ENCODE measurements at places on chromosomes 1 and 21. TPM values are rescaled to one million over a fixed set of nuclear protein-coding genes. Genes with fewer than 3 reads are reported as not detected.

- no peak for DNase-seq
Measured at GRCh38 chr1:172408958-172409357, 11.5 kb upstream of the C1orf105 start.

DNA sequence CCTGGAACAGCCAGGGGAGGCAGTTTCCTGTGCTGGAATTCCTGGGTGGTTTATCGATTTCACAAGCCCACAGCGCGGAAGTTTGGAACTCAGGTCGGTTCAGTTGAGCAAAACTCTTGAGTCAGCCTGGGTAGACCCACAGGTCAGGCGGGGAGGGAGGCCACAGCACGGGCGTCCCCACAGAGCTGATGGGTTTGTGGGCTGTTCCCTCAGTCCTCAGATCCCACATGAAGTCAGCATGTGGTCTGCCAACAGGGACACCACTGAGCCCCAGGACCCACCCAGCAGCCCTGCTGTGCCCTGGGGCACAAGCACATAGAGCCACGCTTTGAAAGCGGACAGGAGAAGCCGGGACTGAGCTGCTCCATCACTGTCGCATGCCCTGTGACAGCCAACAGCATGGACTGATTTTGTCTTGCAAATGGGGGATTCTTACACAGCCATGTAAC lies 17.4 kb downstream of the BMP8A start:
- no peak for DNase-seq

GRCh38 chr1:48061162-48062136 lies 64.3 kb upstream of the TRABD2B start:
- DNase-seq, result no peak

DNA sequence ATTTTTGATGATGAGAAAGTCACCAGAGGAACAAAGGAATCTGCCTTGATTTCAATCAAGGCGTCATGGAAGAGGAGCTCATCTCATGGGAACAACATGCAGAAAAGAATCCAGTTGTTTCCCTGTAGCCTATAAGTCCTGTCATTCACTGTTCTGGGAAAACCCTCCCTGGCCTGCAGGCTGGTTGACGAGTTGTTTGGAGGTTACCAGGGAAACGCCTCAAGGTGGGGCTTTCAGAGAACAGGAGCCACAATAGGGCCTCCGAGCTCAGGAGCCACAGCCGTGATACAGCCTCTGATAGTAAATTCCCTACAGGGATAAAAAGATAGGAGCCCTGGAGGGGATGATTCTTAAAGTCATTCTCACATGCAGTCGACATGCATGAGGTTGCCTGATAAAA lies 135.2 kb downstream of the PSMG1 start:
- no peak for DNase-seq

GRCh38 chr1:143699115-143699514 lies 272.7 kb downstream of the FAM72C start:
- DNase-seq, result no peak

GRCh38 chr1:20981915-20982314 lies 194.8 kb downstream of the EIF4G3 start:
- no peak for DNase-seq

GRCh38 chr1:31651766-31652165 lies 7.1 kb upstream of the PEF1 start:
- no peak for DNase-seq

GRCh38 chr1:206859082-206859521 lies 6.3 kb upstream of the IL20 start:
- no peak for DNase-seq

GRCh38 chr1:24586970-24587820 lies 31.3 kb downstream of the NCMAP start:
- DNase-seq, result no peak

- no peak for DNase-seq
Measured at GRCh38 chr1:21397813-21398188, 42.1 kb upstream of the NBPF3 start.

DNA sequence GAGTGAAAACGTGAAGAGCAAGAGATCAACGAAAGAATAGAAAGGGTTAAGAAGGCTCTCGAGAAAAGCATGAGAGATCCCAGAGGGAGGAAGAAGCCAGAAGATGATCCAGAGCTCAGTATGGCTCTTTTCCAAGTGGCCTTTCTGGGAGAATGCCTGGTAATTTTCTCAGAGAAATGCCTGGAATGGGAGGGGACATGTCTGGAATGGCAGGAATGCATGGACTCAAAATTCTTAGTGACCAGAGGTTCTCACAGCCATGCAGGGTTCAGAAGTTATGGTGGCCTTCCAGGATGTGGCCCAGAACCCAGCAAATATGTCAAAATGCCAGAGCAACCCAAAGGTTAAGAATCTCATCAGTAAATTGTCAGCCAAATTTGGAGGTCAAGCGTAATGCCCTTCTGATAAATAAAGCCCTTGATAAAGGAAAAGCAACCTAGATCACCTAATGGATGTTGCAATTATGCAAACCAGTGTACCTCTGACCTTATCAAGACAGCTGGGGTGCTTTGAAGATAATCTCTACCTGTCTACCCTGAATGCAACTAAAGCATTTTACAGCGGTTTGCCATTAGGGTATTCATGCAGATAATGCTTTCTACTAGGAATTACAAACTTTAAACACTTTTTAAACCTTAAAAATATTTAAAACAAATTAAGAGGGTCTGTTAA lies 53.1 kb downstream of the NBPF6 start:
- no peak for DNase-seq

- no peak for DNase-seq
Measured at GRCh38 chr1:184800876-184801275, 46.2 kb upstream of the EDEM3 start.

The KCNJ10 gene
- total RNA-seq, result not detected

The LMOD1 gene
- not detected for total RNA-seq
